ENCODE measurements at places on chromosomes 1 and 21.
A peak's percentile ranks its signal among the peaks of the same experiment; 100 is the strongest.

DNA sequence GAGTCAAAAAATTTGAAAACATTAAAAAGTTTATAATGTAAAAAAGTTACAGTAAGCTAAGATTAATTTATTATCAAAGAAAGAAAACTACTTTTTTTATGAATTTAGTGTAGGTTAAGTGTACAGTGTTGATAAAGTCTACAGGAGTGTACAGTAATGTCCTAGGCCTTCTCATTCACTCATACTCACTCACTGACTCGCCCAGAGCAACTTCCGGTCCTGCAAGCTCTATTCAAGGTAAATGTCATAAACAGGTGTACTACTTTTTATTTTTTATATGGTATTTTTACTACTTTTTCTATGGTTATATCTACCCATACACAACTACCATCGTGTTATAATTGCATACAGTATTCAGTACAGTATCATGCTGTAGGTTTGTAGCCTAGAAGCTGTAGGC, 49.6 kb downstream of the TBX19 start:
- DNase-seq = no peak

GRCh38 chr1:32718036-32718435, 15.5 kb upstream of the SYNC start:
- DNase-seq = no peak

- DNase-seq = no peak
Measured at GRCh38 chr1:40699787-40700186, 8.3 kb downstream of the NFYC start.

GRCh38 chr1:75764057-75764655, 21.9 kb upstream of the RABGGTB start:
- no peak for DNase-seq

- no peak for DNase-seq
Measured at GRCh38 chr21:27246741-27247140, 279.9 kb upstream of the ADAMTS5 start.

- no peak for DNase-seq
Measured at GRCh38 chr1:234980291-234980644, 148.4 kb downstream of the TOMM20 start.

GRCh38 chr1:42815941-42816584, 859 bp upstream of the ERMAP start:
- no peak for DNase-seq

DNA sequence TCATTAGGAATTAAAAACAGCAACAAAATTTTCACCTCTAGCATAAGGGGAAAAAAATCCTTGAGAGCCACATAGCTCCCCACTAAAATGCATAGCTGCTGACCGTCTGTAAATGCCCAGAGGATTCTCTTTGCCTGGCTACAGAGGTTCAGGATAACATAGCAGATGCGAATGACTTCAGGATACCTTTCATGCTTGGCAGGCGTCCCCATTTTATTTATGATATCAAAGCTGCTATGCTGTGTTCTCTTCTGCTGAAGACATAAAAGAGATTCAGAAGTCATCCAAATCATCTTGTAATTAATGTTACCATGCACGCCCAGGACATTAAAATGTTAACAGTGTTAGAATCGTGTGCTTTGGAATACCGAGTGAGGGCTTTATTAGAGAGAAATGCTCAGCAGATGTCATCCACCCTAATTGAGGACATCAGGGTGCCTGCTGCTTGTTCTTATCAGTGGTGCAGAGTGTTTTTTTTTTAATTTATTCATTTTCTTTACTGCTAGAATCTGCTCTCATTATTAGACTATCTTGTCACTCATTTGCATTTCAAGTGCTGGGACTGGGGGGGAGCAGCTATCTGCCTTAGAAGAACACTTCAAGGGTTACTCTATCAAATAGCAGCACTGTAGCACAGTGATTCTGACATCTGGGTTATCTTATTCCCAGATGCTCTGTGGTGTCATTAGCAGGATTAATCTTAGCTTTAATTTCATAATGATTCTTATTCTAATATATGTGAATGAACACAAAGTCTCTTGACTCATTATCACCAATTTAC, 139.5 kb downstream of the ZNF326 start:
- no peak for DNase-seq

DNA sequence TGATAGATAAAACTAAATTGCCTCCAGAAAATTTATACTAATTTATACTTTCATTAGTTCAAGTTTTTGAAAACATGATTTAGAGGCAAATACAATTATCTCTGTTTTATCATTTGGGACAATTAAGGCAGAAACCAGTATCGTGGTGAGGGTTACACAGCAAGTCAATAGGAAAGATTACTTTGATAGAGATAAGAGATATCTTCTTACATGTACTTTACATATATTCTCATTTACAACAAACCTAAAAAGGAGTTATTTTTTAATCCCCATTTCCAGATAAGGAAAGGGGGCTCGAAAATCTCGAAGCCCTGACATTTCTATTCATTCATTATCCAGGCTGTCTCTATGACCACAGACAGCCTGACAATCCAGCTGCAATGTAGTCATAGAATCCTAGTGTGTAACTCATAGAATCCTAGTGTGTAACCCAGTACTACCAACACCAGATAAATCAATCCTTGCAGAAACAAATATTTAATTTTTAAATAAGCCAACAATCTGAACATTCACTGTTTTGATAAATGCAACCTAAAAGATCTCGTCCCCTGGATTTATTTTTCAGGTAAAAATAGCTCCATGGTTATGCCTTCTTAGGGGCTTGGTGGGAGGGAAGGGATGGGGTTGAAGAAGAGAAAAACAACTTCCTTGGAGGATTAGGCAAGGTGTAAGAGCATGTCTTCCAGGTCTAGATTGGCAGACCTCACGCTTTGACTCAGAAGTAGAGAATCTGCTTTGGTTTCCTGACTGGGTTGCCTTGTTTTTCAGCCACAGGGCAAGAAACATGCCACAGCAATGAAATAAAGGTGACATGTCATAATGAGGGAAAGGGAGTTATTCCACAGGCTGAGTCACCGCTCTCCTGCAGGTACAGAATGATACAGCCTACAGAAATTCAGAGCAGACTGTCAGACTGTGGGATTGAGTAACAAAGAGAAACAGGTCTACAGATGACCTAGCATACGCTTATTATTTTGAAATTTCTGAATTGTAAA, 45.6 kb downstream of the IRF2BP2 start:
- peak; percentile 95 for DNase-seq

DNA sequence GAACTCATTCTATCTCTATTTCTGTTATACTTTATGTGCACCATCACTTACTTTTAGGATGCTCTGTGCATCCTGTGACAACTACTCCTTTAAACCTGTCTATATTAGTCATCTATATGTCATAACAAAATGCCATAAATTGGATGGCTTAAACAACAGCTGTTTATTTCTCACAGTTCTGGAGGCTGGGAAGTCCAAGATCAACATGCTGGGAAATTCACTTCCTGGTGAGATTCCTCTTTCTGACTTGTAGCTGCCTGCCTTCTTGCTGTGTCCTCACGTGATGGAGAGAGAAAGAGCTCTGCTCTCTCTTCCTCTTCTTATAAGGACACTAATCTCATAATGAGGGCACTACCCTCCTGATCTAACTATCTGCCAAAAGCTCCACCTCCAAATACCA, 62.3 kb upstream of the RCOR3 start:
- DNase-seq = no peak

DNA sequence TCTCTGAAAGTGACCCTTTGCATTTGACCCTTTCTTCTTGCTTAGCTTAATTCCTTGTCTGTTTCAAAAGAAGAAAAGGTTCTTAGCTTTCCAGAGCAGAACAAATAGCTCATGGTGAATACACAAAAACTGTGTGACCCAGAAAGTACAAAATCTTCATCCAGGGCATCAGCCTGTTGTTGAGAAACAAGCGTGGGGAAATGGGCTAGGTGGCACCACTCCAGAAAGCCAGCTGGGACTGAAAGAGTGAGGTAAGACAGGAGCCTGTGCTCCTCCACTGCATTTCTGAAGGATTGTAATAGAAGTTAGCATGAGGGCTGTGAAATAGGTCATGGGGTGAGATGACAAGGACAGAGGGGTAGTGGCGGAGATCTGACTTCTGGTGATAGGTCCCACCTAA, 45.8 kb downstream of the CYP2J2 start:
- DNase-seq = no peak

DNA sequence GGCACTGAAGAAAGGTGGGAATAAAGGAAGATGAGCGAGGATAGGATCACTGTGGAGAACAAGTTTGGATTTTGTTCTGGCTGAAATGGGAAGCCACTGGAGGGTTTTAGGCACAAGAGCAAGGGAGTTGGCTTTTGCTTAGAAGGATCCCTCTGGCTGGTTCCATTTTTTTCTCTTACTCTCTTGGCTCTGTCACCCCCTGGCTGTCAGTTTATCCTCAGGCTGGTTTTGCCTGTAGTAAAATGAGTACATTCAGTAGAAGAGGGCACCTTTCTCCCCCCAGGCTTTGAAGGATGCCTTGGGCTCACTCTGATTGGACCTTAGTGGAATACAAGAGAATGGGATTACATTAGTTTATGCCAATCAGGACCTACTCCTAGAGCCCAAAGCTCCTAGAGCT, 17.1 kb downstream of the CACHD1 start:
- DNase-seq = no peak

- no peak for DNase-seq
Measured at GRCh38 chr1:30879126-30879786, 29.3 kb downstream of the SDC3 start.

- DNase-seq = no peak
Measured at GRCh38 chr21:41973861-41974751, 20.3 kb upstream of the C2CD2 start.

DNA sequence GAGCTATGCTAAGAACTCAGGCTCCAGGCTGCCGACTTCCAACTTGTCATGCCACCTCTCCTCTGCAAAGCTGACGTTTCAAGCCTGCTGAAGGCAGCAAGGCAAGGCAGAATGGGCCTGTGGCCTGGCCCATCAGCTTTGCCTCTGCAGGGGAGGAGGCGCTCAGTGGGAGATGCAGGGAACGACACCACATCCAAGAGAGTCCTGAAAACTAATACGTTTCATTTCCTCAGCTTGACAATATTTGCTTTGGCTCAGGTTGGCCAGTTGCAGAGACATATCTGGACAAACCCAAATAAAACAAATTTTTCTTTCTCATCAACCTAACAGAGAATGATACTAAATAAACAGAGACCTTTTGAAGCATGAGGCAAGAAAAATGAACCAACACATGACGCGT, 35.3 kb downstream of the BEND5 start:
- DNase-seq = no peak

DNA sequence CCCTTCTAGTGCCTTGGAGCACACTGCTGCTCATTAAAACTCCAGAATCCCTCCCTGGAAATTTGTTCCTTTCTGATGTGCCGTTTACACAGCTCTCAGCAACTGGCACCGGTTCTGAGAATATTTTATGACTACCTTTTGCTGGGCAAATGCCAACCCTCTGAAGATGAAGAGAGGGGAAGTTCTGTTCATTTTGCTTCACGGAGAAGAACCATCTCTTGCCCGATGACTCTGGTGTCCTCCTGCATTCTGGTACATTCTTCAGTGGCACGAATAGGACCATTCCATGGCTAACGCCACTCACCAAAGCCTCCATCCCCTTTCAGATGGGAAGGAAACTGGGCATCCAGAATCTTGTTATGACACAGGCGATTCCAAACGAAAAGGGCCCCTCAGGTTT, 96.2 kb upstream of the SIM2 start:
- DNase-seq = no peak

GRCh38 chr1:228798548-228798947, 63.3 kb downstream of the RHOU start:
- peak; percentile 72 for DNase-seq

Measured in vagina (tissue), 2 donors.